Epithelial cell of esophagus (primary cell): ENCODE measurements at places on chromosomes 2 and 18.

- no peak for DNase-seq
Observed at GRCh38 chr2:45879406-45879805, 227.9 kb downstream of the PRKCE start.

DNA sequence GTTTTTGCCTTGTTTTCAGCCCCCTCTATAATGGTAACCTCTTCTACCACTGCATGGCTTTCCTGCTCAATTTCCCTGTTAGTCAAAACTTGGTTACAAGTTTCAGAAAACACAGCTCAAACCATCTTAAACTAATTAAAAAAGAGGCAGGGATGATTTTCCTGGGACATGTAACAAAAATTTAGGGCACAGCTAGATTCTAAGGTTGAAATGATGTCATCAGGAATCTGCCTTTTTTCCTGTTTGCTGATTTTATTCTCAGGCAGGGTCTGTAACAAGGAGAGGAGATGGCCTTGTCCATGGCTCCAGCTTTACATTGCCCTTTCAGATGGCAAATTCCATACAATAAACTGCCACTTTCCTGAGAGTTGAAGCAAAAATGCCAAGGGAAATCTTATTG, 157.9 kb upstream of the CREB1 start:
- no peak for DNase-seq

GRCh38 chr2:232576995-232577394, 26.5 kb downstream of the EIF4E2 start:
- DNase-seq = peak; percentile 42

GRCh38 chr2:137800386-137800785, 163.9 kb upstream of the HNMT start:
- no peak for DNase-seq

DNA sequence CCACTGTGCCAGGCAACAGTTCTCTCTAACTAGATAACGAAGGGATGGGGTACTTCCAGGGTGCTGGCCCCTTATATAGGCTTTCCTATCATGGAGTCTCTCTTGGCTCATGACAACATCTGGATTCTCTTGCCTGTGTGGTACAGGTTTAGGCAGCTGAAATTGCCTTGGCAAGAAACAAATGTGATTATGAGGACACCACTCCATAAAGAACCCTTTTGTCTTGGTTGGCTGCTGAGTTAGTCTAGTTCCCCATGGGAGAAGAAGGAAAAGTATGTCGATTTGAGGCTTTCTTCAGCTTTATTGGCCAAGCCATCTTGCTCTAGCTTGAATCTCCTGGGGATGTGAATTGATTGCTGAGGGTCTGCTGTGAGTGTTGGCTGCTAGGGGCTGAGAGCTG, 76.3 kb upstream of the ZCCHC2 start:
- DNase-seq = no peak

DNA sequence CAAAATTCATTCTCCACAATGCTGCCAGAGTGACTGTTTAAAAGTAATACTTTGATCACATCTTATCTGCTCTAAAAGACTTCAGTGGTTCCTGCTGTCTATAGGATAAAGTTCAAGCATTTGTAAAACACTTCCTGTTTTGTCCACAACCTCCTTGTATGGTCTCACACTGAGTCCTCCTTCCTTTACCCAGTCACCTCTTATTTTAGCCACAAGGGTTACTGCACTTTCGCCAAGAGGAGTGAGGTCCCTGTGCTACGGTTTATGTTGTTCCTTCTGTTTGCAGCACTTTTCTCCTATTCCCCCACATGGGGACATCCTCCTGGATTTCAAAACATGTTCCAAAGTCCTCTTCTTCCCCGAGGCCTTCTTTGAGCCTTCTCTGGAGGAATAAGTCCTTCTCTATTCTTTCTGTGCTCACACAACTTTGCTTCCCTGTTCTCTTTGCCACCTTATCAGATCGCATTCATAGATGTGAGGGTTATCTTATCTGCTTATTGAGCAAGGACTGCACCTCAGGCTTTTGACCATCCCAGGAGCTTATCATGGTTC, 112.2 kb upstream of the NABP1 start:
- DNase-seq = no peak

DNA sequence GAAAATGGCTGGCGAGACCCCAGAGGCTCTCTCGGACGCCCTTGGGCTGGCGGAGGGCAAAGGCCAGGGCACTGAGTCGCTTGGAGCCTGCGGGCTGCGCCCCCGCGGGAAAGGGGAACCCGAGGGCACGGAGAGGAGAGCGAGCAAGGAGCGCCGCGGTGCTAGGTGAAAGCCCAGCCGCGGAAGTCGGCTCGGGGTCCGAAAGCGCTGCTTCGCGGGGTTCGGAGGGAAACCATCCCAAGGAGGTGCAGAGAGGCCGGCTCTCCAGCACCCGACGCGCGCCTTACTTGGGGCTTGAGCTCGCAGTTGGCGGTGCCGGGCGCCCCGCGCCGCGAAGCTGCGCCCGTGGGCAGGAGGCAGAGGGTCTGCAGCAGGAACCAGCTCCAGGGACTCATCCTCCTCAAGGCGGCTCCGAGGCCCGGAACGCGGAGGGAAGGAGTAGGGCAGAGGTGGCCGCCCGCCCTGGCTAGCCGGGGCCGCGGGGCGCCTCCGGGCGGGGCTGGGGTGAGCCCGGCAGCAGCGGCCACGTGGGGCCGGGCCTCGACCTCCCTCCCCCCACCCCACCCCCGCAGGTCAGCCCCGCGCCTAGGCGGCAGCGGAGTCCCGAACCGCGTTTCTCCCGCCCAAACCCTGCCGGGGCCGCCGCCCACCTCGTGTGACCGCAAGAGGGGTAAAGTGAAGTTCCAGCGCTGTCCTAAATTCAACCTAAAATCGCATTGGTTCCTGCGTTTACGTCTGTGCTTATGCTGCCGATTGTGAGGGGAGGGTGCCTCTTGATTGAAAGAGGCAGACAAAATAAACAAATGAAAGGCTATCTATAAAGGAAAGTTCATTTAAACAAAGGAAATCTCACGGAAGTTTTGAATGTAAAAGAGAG, at the start of gene TRABD2A:
Gene TRABD2A, minus strand, starts transcription at position 440 of the 877 bp plus-strand sequence. Its CDS starts 45 bp downstream, at position 395.
- no peak for DNase-seq

DNA sequence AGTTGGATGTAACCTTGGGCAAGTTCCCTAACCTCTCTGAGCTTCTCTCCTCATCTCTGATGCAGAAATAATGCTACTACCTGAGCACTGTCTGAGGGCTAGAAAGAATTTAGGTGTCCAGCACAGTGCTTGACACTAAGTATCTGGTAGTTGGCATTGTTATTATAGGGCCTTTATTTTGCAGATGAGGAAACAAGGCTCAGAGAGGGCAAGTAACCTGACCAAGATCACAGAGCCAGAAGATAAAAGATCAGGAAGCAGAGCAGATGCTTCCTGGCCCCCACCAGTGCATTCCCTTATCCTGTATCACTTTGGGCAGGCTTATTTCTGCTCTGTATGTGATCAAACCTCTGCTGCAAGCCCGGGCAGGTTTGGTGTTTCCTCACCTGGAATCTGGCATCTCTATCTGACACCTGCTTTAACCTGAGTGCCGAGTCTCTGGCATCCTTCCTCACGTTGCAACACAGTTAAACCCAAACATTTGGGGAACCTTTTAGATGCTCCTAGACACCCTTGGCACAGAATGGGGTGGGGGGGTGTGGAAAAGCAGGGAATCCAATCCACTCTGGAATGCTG, 69.9 kb downstream of the PLB1 start:
- DNase-seq = peak; percentile 99

DNA sequence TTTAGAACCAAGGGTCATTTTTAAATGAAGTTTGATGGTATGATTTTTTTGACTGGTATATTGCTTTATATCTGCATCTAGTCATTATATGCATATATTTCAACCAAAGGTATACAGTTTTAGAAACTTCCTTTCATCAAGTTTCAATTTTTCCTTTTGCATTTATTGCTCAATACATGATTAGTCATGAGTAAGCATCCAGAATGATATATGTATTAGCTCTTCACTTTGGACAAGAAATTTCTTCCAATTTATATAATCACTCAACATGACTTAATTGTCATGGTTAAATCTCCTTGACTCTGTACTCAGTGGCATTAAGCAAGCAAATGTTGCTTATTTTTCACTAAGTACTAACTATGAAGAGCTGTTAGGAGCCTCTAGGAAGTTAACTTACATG, 123.6 kb downstream of the PLCL1 start:
- DNase-seq = peak; percentile 8

- no peak for DNase-seq
Observed at GRCh38 chr2:29220506-29221270, 105.5 kb downstream of the CLIP4 start.

- no peak for DNase-seq
Observed at GRCh38 chr2:158718851-158719250, 76.3 kb upstream of the DAPL1 start.

DNA sequence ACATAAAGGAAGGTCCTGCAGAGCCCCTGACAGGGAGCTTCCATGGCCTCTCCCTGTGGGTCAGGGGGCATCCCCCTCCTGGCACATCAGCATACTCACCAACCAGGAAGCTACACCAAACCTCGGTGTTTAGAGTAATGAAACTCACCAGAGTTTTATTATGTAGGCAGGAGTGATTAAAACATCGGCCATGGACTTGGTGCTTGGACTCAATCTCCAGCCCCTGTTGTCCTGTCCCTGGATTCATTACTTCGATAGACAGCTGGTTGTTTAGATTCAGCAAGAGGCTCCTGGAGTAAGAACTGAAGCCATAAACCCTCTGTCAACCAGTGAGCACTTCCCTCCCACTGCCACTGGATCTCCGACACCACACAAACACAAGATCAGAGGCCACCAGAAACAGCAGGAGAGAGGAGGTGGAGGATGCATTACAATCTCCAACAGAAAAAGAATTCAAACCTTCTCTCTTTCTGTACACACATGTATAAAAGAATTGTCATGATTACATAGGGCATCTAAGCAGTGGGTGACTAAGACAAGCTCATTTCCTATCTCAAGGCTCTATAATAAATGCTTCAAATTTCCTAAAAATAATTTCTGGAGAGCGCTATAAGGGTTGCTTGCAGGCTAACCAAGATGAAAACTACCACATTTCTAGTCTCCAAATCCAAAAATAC, 27.2 kb downstream of the TBC1D8 start:
- DNase-seq = peak; percentile 41

GRCh38 chr2:213688133-213688532, 403.9 kb downstream of the SPAG16 start:
- no peak for DNase-seq

DNA sequence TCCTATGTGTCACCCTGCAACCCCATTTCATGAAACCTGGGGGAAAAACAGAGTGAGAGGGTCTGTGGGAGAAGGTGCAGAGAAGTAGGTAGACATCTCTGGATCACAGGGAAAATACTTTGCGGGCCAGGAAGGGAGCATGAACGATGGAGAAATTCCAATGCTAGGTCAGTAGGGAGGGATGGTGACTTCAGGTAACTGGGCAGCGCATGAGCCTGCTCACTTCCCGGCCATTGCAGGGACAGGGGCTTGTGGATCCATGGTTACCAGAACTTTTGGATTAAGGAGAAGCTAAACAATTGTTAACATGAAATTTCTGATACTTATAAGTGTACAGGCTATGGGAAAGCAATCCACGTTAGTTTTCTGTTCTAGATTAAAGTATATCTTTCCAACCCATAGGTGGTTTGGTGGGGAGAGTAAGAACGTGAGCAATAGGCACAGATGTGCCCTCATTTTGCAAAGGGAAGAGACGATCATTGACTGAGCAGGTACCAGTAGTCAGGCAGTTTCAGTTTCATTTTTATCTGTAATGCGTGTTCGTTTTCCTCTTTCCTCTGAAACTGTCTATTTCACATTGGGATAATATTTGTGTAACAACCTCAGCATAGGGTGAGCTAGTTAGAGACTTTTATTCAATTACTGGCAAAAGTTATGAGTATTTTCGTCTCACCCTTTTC, 65.0 kb downstream of the NYAP2 start:
- no peak for DNase-seq

- DNase-seq = no peak
Observed at GRCh38 chr2:46861916-46862315, 53.7 kb downstream of the MCFD2 start.

GRCh38 chr2:227623226-227623625, 5.9 kb downstream of the SCYGR4 start:
- peak; percentile 52 for DNase-seq

- no peak for DNase-seq
Observed at GRCh38 chr2:102049756-102050443, 58.1 kb downstream of the IL1R2 start.

- peak; percentile 41 for DNase-seq
Observed at GRCh38 chr2:30511122-30512083, 64.4 kb downstream of the LCLAT1 start.

DNA sequence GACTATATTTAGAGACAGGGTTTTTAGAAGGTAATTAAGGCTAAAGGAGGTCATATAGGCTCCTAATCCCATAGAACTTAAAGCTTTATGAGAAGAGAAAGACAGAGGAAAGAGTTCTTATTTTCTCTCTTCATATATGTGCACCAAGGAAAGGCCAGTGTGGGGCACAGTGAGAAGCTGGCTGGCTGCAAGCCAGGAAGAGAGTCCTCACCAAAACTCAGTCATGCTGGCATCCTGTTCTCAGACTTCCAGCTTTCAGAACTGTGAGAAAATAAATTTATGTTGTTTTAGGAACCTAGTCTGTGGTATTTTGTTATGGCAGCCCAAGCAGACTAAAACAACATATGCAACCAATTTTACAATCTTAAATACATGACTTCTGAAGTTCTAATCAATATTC, 31.5 kb upstream of the ATIC start:
- no peak for DNase-seq
